ENCODE measurements at places on chromosomes 2 and 18.

GRCh38 chr2:224171226-224171625 lies 132.1 kb upstream of the SERPINE2 start:
- DNase-seq, result no peak

DNA sequence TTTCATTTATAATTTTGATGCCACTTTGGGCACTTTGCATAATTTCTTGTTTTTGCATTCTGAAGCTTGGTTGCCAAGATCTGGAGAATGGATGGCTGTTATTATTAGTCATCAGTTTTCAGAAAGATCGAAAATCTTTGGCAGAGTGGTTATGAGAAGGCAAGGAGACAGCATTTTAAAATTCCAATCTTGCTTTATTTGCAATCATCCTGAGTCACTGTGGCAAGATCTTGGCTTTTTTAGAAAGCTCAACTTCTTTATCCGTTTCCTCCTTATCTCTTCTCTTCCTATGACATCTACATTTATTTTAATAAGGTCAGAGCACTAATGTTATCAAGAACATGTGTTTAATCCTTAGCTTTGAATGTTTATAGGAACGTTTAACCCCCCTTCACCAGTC lies 31.1 kb upstream of the EIF2AK3 start:
- no peak for DNase-seq

- no peak for DNase-seq
Observed at GRCh38 chr2:240512109-240512485, 45.7 kb downstream of the ANKMY1 start.

GRCh38 chr2:40178971-40179370 lies 272.9 kb downstream of the SLC8A1 start:
- DNase-seq, result no peak

DNA sequence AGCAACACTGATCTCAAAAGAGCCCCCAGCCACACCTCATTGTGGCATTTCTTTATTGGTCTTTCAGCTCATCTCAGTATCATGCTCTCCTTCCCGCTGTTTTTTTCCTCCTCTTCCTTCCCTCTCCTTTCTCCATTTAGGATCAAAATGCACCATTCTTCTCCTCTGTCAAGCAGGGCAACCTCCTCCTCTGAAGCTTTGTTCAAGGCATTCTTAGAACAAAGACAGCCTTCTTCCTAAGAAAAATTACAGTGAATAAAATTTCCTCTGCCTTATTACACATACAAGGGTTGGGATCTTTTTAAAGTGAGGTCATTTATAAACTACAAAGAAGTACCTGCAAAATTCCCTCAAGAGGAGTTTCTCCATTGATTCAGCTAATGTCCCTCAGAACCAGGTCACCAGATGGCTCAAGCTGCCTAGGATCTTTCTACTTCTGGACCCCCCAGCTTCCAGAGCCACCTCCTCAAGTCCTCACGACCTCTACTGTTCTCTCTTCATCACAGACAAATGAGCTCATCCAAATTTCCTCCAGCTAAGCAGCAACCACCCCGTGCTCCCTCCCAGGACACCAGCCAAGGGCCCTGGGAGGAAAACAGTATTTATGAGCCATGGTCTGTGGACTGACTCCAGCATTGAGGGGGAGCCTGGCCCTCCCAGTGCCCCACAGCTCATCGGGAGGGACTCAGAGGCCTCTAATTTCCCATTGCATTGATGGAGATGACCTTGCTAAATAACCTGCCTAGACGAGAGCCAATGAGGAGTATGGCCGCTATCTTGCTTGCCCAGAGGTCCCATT lies 18.0 kb downstream of the SFXN5 start:
- no peak for DNase-seq

- DNase-seq, result no peak
Observed at GRCh38 chr18:354471-354870, 86.6 kb upstream of the THOC1 start.

GRCh38 chr2:228509021-228509420 lies 327.5 kb upstream of the SPHKAP start:
- DNase-seq, result no peak

DNA sequence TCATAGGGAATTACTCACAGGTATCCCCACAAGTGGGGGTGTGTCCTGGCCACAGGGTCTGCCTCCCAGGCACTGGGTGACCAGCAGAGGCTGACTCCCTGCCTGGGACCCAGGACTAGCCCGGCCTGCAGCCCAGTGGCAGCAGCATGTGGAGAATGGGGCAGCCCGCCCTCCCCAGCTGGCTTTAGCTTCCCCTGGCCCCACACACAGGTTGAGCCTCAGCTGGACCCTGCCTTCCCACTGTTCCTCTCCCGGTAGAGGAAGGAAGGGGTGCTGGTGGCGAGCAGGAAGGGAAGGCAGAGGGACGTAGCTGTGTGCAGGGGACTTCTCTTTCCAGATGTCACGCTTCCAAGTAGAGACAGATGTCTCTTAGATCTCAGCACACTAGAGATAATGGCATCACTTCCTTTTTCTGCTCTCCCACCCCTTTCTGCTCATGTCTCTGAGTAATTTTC lies 51.4 kb downstream of the EMILIN2 start:
- no peak for DNase-seq

- DNase-seq, result no peak
Observed at GRCh38 chr2:62197925-62198633, 2.2 kb downstream of the B3GNT2 start.

GRCh38 chr2:120828829-120829632 lies 93.4 kb downstream of the GLI2 start:
- no peak for DNase-seq

GRCh38 chr18:36589857-36590543 lies 238.8 kb downstream of the TPGS2 start:
- DNase-seq, result no peak

- DNase-seq, result no peak
Observed at GRCh38 chr2:105248316-105249070, 7.0 kb downstream of the GPR45 start.

DNA sequence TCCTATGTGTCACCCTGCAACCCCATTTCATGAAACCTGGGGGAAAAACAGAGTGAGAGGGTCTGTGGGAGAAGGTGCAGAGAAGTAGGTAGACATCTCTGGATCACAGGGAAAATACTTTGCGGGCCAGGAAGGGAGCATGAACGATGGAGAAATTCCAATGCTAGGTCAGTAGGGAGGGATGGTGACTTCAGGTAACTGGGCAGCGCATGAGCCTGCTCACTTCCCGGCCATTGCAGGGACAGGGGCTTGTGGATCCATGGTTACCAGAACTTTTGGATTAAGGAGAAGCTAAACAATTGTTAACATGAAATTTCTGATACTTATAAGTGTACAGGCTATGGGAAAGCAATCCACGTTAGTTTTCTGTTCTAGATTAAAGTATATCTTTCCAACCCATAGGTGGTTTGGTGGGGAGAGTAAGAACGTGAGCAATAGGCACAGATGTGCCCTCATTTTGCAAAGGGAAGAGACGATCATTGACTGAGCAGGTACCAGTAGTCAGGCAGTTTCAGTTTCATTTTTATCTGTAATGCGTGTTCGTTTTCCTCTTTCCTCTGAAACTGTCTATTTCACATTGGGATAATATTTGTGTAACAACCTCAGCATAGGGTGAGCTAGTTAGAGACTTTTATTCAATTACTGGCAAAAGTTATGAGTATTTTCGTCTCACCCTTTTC lies 65.0 kb downstream of the NYAP2 start:
- no peak for DNase-seq

- DNase-seq, result peak; percentile 41
Observed at GRCh38 chr18:77650799-77651385, 401.2 kb downstream of the GALR1 start.

DNA sequence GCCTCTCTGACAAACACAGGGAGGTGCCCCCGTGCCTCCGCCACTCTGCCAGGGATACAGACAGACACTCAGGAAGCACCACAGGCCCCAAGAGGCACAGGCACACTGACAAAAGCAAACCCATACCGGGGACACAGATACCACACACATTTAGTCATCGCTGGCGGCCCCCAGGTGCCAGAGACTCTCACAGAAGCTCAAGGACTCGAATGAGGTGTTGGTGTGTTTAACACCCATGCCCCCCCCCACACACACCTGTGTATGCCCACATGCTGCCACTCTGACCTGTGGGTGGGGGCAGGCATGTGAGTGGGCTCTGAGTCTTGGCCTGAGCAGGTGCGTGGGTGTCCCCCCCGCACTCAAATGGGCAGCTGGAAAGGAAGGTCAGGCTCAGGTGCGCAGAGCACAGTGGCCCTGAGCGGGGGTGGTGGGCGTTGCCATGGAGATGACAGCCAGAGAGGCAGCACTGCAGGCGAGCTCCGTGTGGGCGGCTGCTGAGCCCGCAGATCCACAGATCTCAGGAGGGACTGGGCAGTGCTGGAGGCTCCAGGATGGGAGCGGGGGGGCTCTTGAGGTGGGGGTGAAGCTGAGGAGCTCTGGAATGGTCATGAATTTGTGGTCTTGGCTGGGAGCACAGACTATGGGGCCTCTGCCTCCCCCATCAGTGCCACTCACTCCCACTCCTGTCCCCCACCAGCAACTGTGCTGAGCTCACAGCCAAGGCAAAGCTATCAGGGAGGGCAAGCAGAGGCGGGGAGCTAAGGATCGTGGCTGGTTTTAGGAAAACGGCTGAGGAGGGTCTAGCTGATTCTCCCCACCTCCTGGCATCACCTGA lies 73.9 kb upstream of the TAF1B start:
- no peak for DNase-seq

GRCh38 chr2:64711252-64711800 lies 57.6 kb upstream of the SERTAD2 start:
- no peak for DNase-seq

GRCh38 chr2:44135771-44136170 lies 32.9 kb upstream of the PPM1B start:
- no peak for DNase-seq

DNA sequence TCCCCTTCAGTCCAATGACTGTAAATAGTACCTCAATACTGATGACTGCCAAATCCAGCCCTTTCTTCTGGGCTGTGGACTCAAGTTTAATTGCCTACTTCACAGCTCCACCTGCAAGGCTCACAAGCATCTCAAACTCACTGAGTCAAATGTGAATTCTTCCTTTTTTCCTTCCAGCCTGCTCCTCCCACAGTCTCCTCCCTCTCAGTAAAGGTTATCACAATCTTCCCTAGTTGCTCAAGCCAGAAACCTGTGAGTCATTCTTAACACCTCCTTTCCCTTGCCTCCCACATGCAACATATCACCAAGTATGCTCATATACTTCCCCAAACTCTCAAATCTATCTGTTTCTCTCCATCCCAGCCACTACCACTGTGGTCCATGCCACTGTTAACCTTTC lies 3.7 kb upstream of the MFSD6 start:
- DNase-seq, result peak; percentile 75

DNA sequence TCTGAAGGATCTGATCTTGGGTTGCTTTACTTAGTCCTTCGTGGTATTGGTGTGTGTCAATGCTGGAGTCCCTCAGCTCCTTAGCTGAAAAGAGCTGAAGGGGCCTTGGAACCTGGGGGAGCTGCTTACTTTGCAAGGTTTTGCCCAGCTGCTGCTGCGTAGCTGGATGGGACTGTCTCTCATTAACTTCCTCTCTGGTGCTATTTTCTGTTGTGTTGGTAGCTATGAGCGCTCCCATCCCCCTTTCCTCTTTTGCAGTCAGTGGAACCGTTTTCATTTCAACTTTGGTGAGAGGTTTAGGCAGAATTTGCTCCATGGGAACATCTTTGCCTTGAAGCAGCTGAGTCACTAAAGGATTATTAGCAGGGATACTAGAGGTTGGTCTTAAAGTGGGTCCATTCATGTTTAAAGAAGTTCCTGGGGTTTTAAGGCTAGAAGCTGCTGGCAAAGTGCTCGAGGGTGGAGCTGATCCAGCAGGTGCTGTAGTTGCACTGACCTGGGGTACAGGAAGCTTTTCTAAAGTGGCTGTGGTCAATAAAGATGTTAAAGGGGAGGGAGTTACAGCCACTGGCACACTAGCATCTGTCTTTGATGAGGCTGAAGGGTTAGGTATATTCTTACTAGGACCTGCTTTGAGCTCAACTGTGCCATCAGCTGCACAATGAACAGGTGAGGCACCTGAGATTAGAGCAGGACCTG lies 69.9 kb upstream of the DTNB start:
- DNase-seq, result no peak

GRCh38 chr2:100178085-100178788 lies 35.8 kb upstream of the AFF3 start:
- DNase-seq, result peak; percentile 78

- DNase-seq, result no peak
Observed at GRCh38 chr2:25517701-25518100, 155.7 kb downstream of the DTNB start.

DNA sequence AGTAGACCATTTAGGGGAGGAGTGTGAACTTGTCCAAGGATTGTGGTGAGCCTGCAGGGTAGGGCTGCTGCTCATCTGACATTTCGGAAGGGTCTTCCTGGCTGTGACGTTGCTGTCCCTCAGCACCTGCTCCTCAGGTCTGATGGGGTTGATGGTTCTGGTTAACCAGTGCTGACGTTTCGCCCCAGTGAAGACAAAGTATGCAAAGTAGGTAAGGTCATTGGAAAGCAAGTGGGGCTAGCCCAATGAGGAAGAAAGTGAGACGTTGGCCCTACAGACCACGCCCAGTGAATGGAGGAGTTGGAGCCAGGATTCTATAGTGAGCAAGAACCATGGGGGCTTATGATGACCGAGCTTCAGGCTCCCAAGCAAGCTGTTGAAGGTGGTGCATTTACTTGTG lies 33.4 kb upstream of the ZNF396 start:
- no peak for DNase-seq

GRCh38 chr2:174663550-174663949 lies 65.9 kb upstream of the WIPF1 start:
- DNase-seq, result no peak

DNA sequence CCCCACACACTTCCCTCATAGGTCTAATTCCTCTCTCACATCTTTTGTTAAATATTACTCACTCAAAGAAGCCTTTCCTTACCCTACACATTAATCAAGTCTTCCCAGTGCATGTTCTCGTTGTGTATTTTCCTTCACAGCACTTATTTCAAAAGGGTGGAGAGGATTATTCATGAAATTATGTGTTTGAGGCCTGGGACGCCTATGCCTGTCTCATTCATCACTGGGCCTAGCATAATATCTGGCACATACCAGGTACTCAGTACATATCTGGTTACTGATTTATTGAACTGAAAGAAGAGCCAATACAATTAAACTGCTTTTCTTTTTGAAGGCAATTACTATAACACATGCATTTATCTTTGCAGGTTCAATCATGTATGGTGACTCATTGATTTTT lies 15.1 kb upstream of the MALL start:
- DNase-seq, result no peak

DNA sequence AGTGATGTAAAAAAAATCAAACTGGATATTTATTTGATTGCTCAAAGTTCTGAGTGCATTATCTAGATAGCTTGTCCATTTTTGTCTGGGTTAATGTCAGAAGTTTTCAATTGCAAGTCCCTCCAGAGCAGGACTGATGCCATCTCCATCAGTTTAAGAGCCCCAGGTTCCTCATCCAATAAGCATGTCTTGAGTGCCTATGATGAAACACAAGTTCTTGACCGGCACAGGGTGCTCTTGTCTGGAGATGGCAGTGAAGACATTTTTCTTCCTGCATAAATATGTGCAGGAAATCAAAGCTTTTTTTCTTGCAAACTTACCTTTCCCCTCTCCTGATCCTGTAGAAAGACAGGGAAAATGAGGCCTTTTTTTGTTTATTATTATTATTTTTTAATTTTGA lies 31.9 kb downstream of the CAVIN2 start:
- no peak for DNase-seq
